Activated naive CD4-positive, alpha-beta T cell treated with anti-CD3 and anti-CD28 coated beads, Interleukin-2, amount 50 U/mL, for 72 hours (primary cell): ENCODE measurements at places on chromosomes 13 and 19.
A peak's percentile ranks its signal among the peaks of the same experiment; 100 is the strongest.

DNA sequence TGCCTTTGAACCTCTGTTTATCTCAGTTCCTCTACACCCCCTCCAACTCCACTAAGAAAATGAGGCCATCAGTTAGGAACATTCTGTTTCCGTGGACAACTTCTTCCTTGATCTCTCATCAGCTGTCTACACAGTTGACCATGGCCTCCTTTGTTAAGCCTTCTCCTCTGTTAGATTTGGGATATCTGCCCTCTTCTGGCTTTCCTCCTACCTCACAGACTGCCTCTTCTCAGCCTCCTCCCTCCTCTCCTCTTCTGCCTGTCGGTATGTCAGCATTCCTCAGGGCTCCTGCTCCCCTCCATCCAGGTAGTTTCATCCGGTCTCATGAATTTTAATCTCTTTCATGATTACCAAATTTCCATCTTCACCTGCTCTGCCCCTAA is 454.9 kb downstream of the FOXO1 start:
- DNase-seq = no peak

DNA sequence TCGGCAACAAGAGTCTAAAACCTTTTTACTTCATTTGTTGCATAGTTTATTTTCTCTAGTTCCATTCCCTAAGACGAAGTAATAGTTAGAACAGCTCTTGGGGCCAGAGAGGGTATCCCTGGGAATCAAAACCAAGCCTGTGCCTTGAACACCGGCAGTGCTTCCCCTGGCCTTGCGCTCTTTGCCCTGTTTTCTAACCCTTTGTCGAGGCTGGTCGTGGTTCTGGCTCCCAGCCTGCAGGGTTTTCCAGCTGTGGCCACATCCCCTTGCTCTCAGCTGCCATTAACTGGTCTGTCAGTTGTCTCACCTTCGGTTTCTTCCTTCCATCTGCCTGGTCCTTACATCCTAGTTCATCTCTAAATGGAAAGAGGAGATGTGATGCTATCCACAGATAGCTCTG is 61.0 kb downstream of the HSPH1 start:
- DNase-seq = no peak

- DNase-seq = no peak
Observed at GRCh38 chr19:41612483-41612882, 14.4 kb downstream of the CEACAM4 start.

DNA sequence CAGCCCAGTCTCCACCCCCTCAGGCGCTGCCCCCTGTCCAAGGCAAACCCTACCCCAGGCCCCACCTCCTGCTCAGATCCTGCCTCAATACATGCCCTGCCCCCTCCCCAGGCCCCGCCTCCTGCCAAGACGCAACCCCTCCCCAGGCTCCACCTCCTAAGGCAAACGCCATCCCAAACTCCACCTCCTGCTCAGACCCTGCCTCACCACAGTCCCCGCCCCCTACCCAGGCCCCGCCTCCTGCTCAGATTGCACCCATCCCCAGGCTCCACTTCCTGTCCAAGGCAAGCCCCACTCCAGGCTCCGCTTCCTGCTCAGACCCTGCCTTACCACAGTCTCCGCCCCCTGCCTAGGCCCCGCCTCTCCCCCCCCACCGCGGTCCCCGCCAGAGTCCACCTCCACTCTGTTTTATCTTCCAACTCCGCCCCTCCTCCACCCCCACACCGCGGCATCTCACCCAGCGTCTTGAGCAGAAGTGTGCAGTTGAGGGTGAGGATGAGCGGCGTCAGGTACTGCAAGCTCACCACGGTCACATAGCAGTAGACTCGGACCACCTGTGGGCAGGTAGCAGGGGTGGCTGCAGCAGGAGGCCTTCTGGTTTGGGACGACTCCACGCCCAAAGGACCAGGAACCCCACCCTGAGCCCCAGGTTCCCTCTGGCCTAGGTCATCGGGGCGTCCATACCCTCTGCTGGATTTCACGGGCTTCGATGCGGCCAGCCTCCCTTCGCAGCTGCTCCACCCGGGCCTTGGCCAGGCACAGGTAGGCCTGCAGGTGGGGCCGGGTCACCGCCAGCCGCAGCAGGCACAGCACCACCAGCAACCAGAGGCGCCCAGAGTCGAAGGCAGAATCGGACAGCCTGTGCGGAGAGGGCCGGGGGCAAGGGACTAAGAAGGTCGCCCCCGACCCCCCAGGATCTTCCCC is 17.7 kb downstream of the TMEM161A start:
- DNase-seq = no peak

DNA sequence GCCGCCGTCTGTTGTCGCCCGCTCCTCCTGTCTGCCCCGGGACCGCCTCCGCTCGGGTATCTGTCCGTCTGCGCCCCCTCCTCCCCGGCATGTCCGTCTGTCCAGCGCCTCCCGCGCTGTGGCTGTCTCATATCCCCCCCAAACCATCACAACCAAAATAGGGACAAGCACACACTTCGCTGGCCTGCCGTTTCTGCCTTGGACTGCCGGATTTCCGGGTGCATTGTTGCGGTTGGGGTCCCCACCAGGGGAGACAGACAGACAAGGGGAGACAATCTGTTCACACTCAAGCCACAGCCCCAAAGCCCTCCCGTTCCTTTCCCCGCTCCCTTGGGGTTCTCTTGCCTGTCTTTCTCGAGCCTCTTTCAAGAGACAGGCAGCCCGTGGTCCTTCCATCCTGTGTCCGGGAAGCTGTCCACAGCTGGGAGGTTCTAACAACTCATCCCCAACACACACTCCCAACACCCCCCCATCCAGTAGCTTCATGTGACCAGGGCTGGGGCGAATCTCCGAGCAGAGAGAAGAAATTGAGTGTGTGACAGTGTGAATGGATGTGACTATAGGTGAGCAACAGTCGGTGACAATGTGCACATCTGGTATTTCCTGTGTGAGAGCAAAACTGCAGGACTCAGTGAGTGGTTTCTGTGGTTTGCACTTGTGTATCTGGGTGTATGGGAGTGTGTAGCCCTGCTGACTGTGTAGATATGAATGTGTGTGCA is 16.5 kb upstream of the FOSB start:
- peak; percentile 68 for DNase-seq

GRCh38 chr13:24672141-24673132 is 7.8 kb upstream of the ATP12A start:
- DNase-seq = no peak
